ENCODE measurements at places on chromosomes 7 and 10.

GRCh38 chr10:5710859-5711258, 26.2 kb downstream of the TASOR2 start:
- no peak for DNase-seq

- DNase-seq = peak; percentile 72
Measured at GRCh38 chr10:102119417-102120141, 589 bp downstream of the LDB1 start.

DNA sequence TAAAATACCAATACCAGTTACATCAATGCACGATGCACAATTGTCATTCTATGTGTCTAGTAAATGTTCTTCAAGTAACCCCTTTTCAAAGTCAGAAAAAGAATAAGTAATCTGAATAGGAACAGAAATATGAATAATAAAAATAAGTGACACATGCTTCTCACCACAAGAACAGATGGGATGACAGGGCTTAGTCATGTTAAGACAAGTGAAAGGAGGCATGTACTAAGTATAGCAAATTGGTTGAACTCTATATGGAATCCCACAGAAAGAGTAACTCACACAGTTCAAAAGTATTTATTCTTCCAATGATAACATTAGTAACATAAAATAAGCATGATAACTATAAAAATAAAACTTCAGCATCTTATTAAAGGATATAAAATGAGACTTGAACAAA, 100.9 kb upstream of the TAS2R16 start:
- no peak for DNase-seq

- no peak for DNase-seq
Measured at GRCh38 chr7:111147708-111148533, 57.0 kb downstream of the LRRN3 start.

GRCh38 chr10:49539320-49539885, 482 bp upstream of the ERCC6 start:
- peak; percentile 31 for DNase-seq

GRCh38 chr7:84529480-84530205, 335.1 kb upstream of the SEMA3A start:
- no peak for DNase-seq

GRCh38 chr10:122475591-122476332, 14.4 kb downstream of the HTRA1 start:
- DNase-seq = no peak

Data from CD4-positive, alpha-beta T cell treated with Interleukin-12 subunit alpha and Interleukin-12 subunit beta, for 1 hour (primary cell).